Stimulated activated CD4-positive, alpha-beta T cell treated with anti-CD3 and anti-CD28 coated beads, Interleukin-1b, Interleukin-23, amount 100 ng/mL, for 24 hours (primary cell): ENCODE measurements at places on chromosomes 13 and 19.
A peak's percentile ranks its signal among the peaks of the same experiment; 100 is the strongest.

- DNase-seq, result no peak
These were observed 22.8 kb upstream of the GAS6 start for GRCh38 chr13:113886561-113887112.

DNA sequence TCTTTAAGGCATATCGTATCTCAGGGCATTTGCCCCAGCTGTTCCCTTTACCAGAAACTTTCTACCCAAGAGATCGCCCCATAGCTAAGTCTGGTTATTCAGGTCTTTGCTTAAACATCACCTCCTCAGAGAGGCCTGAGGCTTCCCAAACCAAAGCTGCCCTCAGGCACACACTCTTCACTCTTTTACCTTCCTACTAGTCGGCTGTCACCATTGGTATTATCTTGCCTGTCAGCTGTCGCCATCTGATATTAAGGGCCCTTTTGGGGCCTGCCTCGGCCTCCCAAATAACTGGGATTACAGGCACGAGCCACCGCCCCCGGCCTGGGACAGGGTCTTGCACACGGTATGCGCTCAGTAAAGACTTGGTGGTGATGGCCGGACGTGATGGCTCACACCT, 1.0 kb downstream of the GADD45GIP1 start:
- DNase-seq, result no peak

GRCh38 chr13:92074658-92075057, 676.2 kb downstream of the GPC5 start:
- DNase-seq, result no peak

DNA sequence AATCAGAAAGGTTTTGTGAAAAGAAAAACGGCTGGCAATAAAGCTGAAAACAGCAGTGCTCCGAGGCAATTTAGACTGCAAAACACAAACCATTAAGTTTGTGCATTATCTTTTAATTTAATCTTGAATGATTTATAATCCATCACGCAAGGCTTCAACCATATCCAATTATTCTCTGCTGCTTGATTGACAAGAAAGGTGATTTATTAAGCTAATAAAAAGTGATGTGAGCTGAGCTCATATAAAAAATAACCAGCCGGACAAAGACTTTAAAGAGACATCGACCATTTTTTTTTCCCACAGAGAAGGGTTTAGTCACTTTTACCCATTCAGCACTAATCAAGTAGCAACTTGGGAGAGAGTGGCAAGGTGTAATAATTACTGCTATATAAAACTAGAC, 33.6 kb downstream of the TSHZ3 start:
- DNase-seq, result no peak

GRCh38 chr13:41742917-41743552, 217.9 kb downstream of the VWA8 start:
- no peak for DNase-seq

- DNase-seq, result peak; percentile 42
These were observed 14.7 kb downstream of the TLE5 start for GRCh38 chr19:3047496-3048189.

GRCh38 chr19:1240925-1241324, 626 bp upstream of the ATP5F1D start:
- no peak for DNase-seq

- DNase-seq, result peak; percentile 34
These were observed 10.2 kb downstream of the DHRS12 start for GRCh38 chr13:51793570-51794271.

DNA sequence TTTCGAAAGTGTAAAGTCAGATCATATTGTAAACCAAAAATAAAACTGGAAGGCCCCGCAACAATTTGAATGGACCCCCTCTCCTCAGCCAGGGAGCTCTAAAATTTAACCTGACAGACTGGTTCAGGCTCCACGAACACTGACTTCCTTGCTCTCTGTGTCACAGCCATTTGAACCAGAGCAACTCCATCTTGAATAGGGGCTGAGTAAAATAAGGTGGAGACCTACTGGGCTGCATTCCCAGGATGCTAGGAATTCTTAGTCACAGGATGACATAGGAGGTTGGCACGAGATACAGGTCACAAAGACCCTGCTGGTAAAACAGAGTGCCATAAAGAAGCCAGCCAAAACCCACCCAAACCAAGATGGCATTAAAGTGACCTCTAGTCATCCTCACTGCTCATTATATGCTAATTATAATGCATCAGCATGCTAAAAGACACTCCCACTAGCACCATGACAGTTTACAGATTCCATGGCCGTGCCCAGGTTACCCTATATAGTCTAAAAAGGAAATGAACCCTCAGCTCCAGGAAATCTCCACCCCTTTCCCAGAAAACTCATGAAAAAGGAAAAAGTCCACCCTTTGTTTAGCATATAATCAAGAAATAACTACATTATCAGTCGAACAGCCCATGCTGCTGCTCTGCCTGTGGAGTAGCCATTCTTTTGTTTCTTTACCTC, 43.1 kb downstream of the RFXAP start:
- DNase-seq, result no peak

DNA sequence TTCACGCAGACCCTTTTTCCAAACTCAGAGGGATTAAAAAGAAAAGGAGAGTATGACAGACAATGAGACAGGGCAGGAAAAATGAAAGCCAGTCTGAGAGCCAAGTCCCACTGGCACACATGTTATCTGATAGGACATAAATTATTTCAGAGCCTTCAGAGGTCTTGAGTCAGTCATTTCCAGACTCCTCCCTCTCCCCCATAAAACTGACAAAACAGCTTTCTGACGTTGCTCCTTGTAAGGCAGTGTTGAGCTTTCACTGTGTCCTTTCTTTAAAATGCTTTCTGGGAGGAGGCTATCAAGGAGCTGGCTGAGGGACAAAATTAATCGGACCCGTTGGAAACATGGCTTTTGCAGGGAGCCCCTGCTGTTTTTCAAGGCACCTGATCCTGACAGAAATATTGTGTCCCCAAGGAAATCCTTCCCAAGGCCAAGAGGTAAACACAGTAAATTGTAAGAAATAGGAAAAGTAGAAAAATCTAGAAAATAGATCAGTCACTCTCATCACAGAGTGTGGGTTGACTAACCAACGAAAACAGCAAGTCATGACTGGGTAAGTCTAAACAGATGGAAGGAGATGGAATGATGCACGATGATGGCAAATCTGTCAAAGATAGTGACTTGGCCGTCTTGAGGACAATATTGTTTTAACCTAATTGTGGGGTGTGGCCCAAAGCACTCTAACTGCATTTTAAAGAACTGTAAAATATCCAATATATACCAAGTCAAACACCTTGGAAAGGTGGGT, 89.7 kb downstream of the DCT start:
- DNase-seq, result no peak

GRCh38 chr13:97528518-97528917, 94.5 kb downstream of the RAP2A start:
- DNase-seq, result no peak

DNA sequence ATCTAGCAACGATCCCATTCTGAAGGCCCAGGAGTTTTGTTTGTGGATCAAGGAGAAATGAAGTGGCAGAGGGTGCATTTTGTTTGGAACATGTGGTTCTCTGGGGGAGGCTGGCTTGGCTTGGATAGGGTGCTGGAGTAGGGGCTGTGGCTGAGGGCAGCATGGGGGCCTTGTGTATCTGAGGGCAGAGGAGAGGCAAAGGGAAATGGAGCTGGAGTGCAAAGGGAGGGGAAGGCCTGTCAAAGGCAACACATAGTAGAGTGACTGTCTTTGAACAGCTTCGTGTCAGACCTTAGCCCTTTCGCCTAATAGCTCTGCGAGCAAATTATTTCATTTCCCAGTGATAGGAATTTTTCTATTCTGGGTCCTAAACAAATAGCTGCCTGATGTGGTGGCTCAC, 187.2 kb downstream of the KCNRG start:
- no peak for DNase-seq

DNA sequence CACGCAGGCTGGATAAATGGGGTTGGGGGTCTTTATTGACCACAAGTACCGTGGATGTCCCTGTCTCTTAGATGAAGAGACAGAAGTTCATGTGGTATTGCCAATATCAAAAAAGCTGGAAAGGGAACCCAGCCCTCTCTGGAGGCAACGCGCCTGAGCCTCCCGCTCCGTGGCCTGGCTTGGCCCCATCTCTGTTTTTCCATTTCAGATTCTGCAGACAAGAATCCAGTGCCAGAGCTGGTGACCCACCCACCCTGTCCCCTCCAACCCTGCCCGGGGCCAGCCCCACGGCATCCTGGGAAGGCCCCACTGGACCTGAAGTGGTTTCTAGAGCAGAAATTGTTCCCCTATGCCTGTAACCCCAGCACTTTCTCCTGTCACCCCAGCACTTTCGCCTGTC, 57.7 kb downstream of the PTPRS start:
- no peak for DNase-seq

- no peak for DNase-seq
These were observed 53.6 kb downstream of the ZNF254 start for GRCh38 chr19:24140591-24140990.

GRCh38 chr13:107743983-107744382, 471.4 kb downstream of the LIG4 start:
- no peak for DNase-seq

GRCh38 chr13:30063892-30064291, 213.5 kb upstream of the UBL3 start:
- no peak for DNase-seq

- no peak for DNase-seq
These were observed 31.5 kb downstream of the CCDC8 start for GRCh38 chr19:46381756-46382345.

- DNase-seq, result no peak
These were observed 596.5 kb upstream of the MIR17HG start for GRCh38 chr13:90751026-90751425.

DNA sequence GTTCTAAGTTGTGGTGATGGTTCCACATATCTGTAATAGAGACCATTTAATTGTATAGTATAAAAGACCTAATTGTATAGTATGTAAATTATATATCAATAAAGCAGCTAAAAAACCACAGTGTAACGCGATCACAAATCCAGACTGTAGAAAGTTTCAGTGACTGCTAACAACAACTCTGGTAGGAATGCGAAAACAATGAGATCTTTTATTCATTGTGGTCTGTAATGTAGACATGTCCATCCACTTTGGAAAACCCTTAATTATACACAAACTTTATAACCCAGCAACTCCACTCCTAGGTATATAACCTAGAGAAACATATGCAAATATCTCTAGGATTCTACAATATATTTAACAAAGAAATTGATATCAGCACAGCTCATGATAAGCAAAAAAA, 549.5 kb downstream of the SLITRK1 start:
- no peak for DNase-seq

GRCh38 chr13:112876305-112877000, 92.6 kb upstream of the MCF2L start:
- no peak for DNase-seq

DNA sequence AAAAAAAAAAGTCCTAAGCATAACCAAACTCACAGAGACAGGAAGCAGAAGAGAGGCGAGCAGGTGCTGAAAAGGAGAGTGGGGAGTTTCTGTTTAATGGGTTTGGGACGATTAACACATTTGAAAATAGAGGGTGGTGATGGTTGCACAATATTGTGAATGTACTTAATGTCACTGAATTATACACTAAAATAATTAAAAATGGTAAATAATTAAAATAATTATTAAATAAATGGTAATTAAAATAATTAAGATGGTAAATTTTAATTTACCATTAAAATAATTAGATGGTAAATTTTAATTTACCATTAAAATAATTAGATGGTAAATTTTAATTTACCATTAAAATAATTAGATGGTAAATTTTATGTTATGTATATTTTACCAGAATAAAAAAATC, 74.8 kb upstream of the XPO4 start:
- no peak for DNase-seq

DNA sequence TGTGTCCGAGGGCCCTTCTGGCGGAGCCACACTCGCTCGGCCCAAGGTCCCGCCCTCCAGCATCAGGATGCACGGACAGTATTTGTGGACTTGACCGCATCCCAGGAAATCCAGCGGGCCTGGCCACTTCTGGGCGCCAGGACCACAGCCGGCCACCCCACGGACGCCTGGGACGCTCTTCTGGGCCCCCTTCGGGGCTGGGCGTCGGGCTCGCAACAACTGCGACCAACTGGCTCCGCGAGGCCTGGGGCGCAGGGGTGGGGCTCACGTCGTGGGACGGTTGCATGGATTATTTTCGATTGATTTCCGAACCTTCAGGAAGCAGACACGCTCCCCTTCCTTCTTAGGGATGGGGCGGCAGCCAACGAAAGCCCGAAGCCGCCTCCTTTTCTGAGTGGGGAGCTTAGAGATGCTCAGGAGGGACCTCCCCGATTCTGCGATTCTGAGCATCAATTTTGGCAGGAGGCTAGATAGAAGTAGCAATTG, 521 bp upstream of the NUP58 start:
- DNase-seq, result no peak

- no peak for DNase-seq
These were observed 757.6 kb downstream of the LIG4 start for GRCh38 chr13:107457686-107458085.

- DNase-seq, result no peak
These were observed 1752.2 kb upstream of the PCDH20 start for GRCh38 chr13:63167699-63168337.

DNA sequence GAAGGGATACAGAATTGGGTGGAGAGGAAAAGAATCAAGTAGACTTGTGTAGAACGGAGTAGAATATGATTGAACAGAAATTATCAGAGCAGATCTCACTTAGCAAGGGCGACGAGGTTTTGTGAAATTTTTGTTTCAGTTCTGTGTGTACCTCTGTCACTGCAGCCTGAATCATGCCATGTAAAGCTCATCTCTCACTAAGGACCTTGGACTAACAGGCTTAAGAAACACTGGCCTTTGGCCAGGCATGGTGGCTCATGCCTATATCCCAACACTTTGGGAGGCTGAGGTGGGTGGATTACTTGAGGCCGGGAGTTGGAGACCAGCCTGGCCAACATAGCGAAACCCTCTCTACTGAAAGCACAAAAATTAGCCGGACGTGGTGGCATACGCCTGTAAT, 62.6 kb downstream of the MYH14 start:
- DNase-seq, result no peak

DNA sequence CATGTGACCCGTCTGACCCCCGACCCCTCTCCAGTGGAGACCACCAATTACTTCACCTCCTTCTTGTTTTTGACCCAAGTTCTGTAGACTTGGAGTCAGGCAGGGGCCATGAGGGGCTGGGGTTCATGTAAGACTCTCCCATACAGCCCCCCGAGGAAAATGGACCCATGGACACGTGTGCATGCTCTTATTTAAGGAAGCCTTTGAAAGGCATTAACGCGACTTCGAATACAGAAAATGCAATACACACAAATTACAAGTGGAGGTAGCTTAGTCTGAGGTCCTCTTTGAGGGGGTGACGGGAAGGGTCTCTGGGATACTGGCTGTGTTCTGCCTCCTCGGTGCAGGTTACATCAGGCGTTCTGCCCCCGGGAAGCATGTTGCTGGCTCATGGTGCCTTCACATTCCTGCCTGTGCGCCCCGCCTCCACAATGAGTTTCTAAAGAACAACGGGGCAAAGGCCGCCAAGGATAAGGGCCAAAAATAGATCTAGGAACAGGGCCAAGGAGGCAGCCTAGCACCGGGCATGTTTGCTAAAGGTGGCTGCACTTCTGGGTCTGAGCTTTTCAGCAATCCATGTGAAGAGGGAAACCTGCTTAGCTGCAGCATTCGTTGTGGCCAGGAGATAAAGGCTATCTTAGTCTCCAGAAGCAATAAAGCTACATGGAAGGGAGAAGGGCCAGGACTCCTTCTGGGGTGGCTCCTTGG, 54.5 kb downstream of the RAB20 start:
- DNase-seq, result no peak
